Esophagus squamous epithelium (tissue), 5 donors: ENCODE measurements at places on chromosomes 2 and 18.

- DNase-seq: no peak
Measured at GRCh38 chr2:174334781-174335251, at the start of gene SP9. Gene SP9, plus strand, starts transcription at chr2:174334954. Its CDS starts 139 bp downstream, at chr2:174335093.

- DNase-seq: no peak
Measured at GRCh38 chr18:966759-967576, 62.3 kb downstream of the ADCYAP1 start.

DNA sequence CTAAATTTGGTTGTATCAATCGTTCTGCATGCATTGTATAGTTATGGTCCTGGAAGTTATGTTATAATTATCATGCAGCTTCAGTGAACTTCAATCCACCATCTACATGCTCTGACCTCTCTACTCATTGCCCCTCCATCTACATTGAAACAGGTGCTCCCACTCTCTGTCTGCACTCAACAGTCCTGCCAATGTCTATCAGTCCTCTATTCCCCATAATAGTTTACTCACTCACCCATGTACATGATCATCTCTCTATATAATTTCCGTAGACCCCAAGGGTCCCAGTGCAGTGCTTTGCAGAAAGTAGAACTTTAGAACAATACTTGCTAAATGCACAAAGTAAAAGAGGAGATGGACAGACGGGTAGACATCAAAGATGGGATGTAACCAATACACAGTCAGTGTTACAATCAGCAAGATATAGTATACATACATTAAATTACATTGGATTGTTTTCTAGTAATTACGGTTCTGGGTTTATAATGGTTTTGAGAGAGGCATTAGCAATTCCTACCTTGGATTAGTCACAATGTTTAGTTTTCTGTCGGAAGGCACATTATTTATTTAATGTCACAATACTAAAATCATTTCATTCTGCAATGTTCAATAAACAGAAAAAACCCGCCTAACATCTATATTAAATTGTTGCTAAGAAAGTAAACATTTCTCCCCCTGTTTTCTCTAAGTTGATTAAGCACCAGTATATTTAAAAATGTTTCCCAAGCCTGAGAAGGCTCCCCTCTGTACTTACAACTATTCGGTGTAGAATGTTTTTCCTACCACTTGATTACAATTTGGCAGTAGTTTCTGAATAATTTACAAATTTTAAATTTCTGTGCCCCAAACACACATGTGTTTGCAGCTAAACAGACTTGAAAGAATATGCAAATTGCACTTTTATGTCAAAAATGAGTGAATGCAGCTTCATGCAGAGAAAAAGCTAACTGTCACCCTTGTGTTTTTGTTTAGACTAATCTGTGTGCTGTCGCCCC, 94.4 kb upstream of the SIX2 start:
- DNase-seq: no peak

- no peak for DNase-seq
Measured at GRCh38 chr2:23065936-23066335, 319.0 kb upstream of the KLHL29 start.

- DNase-seq: no peak
Measured at GRCh38 chr18:66795051-66795450, 191.2 kb upstream of the CDH19 start.

- DNase-seq: no peak
Measured at GRCh38 chr18:56541793-56542192, 96.6 kb downstream of the TXNL1 start.

- DNase-seq: no peak
Measured at GRCh38 chr18:10514601-10515000, 11.2 kb upstream of the NAPG start.

GRCh38 chr18:58401191-58401590, 227.7 kb downstream of the ALPK2 start:
- DNase-seq: no peak

GRCh38 chr2:241036397-241036963, 38.1 kb downstream of the SNED1 start:
- DNase-seq: no peak

- DNase-seq: peak; percentile 55
Measured at GRCh38 chr2:68766376-68766845, 31.8 kb downstream of the ARHGAP25 start.

DNA sequence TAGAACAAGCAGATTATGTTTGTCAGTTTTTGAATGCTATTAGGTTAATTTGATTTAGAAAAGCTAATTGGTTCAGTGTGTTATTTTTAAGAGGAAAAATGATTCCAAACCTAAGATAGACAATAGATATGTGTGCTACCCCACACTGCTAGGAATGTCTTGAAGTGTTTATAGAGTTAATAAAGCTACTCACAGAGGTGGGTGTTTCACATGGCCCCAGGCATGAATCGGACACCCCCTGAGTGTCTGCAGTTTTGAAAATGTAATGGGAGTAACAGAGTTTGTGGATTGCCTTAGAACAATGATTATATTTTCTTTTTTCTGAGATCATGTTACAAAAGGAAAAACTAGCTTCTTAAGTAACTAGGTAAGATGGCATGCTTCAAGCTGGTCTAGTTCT, 348.3 kb downstream of the ADCYAP1 start:
- DNase-seq: no peak

GRCh38 chr2:159968279-159968900, 94.0 kb downstream of the PLA2R1 start:
- DNase-seq: no peak

GRCh38 chr2:80058562-80058961, 246.0 kb downstream of the LRRTM1 start:
- DNase-seq: no peak

- no peak for DNase-seq
Measured at GRCh38 chr2:179854891-179855290, 6.5 kb downstream of the ZNF385B start.

GRCh38 chr18:66495844-66496243, 108.0 kb downstream of the CDH19 start:
- DNase-seq: no peak

- DNase-seq: no peak
Measured at GRCh38 chr2:126748929-126749518, 93.1 kb downstream of the GYPC start.

DNA sequence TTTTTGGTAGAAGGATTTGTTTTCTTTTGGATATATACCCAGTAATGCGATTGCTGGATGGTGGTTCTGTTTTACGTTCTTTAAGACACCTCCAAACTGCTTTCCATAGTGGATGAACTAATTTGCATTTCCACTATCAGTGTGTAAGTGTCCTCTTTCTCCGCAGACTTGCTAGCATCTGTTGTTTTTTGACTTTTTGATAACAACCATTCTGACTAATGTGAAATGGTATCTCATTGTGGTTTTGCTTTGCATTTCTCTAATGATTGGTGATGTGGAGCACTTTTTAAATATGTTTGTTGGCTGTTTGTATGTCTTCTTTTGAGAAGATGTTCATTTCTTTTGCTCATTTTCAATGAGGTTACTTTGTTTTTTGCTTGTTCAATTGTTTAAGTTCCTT, 260.9 kb upstream of the CWC22 start:
- no peak for DNase-seq

DNA sequence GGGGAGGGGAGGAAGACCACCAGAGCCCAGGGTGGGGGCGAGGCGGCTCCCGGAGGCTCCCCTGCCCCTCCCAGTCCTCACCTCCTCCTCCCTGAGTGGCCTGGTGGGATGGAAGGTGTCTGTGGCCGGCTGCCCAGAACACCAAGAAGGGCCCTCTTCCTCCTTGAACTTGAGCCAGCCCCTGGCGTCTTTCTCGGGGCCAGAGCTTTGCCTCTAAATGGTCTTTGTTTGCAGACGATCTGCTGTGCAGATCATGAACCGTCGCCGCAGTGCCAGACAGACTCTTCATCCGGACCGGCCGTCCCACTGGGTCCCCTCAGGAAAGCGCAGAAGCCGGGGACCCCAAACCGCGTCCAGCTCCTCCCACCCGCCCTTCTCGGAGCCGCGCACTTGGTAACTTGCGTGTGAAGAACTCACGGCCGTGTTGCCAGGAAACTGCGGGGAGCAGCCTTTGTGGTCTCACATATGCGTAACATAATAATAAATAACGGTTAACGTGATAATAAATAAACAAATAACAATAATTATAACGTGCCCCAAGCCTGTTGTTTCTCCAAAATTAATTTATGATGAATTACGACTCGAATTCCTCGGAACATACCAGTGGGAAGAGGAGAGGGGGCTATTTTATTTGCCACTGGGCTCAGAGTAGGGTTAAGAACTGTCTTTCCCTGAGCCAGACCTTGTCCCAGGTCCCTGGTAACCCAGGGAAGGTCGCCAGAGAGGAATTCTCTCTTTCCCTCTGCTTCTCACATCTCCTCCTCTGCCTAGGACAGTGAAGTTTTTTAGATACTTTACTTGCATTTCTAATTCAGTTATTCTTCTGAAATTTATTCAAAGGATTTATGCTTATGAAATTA, 41.0 kb downstream of the PTGR3 start:
- no peak for DNase-seq

GRCh38 chr2:215355801-215356200, 43.9 kb downstream of the ATIC start:
- no peak for DNase-seq

DNA sequence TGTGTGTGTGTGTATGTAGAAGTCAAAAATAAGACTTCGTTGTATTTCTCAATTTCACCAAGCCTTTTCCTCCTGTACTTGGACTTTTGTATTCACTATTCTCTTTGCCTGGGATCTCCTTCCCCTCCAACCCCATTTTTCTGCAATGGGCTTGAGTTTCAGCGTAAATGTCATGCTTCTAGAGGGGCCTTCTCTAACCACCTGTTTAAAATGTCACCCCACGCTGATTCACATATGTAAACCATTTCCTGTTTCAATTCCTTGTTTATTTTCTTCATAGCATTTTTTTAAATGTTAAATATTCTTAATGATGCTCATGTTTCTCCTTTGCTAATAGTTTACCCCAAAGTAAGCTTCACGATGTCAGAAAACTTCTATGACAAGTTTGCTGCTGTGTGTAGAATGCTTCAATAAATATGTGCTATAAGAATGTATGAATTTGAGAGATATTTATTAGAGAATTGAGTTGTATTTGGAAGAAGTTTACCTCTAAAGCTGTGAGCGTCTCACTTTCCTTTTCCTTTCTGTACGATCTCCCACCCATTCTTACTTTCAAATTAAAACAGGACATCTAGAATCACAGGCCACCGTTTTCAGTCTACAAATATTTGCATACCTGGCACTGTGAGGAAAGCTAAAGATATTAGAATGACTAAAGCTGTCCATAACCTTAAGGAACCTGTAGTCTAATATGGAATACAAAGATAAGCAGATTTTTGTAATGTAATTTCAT, 762.4 kb downstream of the LRRTM4 start:
- no peak for DNase-seq

DNA sequence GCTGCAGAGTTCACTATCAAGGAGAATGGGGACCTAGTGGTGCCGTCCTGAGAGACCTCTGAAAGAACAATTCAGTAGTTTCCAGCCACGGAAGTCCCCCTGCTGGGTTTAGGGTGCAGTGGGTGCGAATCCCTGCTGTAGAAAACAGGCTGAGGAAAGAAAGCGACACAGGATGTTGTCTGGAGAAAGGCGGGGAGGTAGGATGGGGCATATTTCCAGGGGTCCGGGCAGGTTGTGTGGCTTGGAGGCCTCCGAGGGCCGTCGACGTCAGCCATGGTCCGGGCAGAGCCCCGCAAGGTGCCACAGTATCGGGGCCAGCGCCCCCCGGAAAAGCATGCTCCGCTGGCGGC, 807 bp upstream of the CREB1 start:
- DNase-seq: no peak

GRCh38 chr2:164542581-164543021, 78.7 kb downstream of the GRB14 start:
- no peak for DNase-seq

DNA sequence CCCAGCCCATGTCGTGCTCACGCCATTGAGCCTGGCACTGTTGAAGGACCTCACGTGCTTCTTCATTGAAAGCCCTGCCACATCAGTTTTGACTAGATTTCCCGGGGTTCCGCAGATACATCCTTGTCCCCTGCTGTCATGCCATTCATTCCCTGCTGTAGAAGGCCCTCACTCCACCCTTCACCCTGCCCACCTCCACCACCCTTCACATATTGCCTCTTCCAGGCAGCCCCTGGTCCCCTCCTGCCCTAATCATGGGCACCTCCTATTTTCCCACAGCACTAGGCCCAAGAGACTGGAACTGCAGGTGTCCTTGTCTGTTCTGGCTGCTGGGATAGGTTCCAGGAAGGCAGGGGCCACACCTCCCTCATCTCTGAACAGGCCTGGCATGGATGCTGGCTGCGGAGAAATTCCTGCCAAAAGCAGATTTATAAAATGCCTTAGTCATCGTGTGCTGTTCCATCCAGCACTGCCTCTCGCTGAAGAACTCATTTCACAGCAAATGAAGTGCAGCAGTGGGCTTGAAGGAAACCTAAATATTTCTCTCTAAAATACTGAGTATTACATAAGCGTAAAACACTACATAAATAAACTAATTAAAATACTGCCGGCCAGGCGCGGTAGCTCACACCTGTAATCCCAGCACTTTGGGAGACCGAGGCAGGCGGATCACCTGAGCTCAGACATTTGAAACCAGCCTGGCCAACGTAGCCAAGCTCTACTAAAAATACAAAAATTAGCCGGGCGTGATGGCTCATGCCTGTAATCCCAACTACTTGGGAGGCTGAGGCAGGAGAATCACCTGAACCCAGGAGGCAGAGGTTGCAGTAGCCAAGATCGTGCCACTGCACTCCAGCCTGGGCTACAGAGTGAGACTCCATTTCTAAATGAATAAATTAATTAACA, 38.4 kb downstream of the EIF4E2 start:
- DNase-seq: no peak

DNA sequence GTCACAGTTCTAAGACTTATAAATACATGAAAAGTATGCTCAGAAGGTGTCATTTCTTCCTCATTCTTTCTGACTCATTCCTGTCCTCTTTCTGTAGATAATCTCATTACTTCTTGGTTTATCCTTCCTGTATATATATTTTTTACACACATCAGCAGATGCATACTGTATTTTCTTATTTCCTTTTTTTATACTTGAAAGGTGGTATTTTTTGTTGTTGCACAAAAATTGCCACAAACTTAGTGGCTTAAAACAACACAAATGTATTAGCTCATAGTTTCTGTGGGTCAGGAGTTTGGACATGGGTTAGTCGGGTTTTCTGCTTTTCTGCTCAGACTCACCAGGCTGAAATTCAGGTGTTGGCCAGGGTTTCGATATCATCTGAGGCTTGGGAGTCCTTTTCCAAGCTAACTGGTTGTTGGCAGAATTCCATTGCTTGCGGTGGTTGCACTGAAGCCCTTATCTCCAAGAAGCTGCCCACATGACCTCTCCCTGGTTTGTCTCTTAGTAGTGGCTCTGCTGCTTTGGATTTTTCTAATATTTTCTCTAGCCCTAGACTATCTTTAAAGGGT, 162.6 kb downstream of the FMNL2 start:
- no peak for DNase-seq
